ENCODE measurements at places on chromosomes 12 and 14.

DNA sequence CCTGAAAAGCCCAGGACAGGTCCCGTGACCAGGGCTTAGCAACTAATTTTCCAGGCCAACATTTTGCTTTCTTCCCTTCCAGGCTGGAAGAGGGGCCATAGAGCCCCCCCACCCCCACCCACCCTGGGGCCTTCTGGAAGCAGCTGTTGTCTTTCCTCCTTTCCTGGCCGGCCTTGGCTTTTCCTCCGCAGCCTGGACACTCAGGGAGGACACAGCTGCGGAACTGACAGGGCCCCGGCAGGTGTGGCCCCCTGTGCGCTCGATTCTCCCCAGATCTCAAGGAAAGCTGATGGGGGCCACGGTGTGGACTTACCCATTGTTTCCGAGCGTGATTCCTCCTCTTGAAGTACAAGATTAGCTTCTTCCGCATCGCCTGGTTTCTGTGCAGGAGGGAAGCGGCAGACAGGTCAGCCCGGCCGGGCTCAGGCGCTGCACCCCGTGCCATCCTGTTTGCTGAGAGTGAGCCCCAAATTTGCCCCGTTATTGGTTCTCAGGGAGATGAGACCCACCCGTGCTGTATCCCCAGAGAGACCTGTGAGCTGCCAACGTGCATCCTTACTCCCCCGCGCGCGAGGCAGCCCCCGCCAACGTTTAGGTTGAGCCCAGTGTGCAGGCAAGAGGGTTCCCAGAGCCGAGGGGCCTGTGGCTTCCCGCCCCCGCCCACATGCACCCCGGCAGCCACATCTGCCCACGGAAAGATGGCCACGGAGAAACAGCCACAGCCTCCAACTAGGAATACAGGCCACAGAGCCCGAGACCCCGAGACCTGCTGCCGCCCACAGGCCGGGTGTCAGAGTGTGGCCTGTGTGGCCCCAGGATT, 129.6 kb downstream of the NCOR2 start:
- no peak for DNase-seq

- no peak for DNase-seq
These were observed 253.8 kb upstream of the E2F7 start for GRCh38 chr12:77319166-77319565.

GRCh38 chr14:77022236-77022852, 6.2 kb downstream of the IRF2BPL start:
- peak; percentile 81 for DNase-seq

- DNase-seq = peak; percentile 63
These were observed 2.5 kb downstream of the FUT8 start for GRCh38 chr14:65414961-65415589.

- no peak for DNase-seq
These were observed 139.4 kb upstream of the SLCO1C1 start for GRCh38 chr12:20555771-20556170.

- DNase-seq = no peak
These were observed 142.2 kb upstream of the RFLNA start for GRCh38 chr12:124152731-124153130.

GRCh38 chr12:10873378-10873777, 10.7 kb downstream of the PRH1 start:
- no peak for DNase-seq

DNA sequence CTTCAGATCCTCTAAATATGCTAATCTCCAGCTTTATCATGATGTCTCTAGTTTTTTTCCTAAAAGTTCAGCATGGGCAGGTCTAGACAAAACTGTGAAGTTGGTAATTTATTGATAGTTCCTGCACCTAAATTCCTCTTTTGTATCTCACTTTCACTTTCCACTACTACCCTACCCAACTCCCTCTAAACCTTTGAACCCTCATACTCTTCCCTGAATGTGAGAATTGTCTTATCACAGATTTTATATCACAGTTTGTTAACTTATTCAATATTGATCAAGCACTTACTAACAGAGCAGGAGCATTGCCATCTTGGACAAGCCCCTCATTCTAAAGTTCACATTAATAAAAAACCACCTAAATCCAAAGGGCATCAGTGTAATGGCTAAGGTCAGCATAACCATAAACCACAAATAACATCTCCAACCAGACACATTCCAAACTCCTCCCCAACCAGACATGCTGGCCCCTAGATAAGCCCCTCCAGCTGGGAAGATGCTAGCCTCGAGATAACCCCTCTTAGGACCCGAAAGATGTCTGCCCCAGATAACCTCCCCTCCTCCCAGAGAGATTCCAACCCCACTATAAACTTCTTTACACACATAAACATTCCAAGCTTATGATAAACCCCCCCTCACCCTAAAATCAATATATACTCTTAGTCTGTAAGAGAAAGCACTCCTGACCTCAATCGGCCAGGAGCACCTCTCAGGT, 78.7 kb downstream of the FSCB start:
- no peak for DNase-seq

DNA sequence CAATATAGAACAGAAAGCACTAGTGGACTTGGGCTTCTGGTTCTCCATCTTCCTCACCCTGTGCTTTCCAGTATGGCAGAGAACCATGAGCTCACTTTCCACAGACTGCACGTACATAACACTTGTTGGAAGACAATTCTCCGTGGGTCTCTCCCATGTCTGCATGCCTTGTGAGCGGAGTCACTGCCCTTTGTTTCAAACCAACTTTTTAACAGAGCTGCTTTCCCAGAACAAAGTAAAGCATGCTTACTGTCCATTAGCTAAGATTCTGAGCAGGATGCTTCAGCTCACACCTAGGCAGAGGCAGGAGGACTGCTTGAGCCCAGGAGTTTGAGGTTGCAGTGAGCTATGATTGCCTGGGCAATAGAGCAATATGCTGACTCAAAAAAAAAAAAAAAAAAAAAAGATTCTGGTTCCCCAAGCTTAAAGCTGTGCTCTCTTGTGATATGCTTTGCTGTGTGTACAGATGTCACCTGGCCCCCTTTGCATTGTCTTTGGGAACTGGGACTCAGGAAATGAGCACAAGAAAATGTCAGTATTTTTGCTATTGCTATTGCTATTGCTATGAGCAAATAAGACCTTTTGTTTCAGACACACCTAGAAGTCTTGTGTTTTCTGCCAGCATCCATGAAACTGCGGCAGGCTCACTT, 54.6 kb upstream of the PTGR2 start:
- no peak for DNase-seq

- no peak for DNase-seq
These were observed 84.4 kb downstream of the SLC24A4 start for GRCh38 chr14:92407410-92407809.

- no peak for DNase-seq
These were observed 72.3 kb downstream of the OTX2 start for GRCh38 chr14:56738020-56738419.

DNA sequence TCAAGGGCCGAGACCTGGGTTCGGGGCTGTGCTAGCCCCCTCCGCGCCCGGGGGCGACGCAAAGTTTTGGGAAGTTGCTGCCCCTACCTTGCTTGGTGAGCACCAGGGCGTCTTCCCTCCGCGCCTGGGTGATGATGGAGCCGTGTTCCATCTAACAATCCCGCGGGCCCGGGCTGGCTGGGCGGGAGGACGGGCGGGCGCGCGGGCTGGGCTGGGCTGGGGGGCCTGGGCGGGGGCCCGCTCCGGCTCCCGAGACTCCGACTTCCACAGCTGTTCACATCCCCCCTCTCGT, 298 bp downstream of the CTDSP2 start:
- DNase-seq = peak; percentile 85

DNA sequence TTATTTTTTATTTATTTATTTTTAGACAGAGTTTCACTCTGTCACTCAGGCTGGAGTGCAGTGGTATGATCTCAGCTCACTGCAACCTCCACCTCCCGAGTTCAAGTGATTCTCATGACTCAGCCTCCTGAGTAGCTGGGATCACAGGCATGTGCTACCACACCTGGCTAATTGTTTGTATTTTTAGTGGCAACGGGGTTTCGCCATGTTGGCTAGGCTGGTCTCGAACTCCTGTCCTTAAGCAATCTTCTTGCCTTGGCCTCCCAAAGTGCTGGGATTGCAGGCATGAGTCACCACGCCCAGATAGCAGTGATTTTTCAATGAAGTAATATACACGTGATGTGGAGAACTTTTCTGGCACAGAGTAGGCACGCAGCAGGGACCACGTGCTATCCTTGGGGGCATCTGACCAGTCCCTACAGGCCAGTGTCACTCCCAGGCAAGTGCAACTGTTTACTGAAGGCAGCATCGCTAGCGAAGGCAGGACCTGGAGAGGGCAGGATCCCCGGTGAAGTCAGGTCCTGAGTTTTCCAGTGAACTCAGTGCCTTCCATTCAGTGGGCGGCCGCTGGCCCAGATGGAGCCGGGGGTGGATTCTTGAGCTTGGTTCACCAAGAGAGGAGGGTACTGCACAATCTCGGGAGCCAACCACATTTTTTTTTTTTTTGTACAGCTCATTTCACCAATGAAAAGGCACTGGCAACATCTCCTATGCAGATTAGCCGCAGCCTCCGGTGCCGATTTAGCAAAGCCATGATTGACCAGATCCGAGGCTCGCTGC, 11.1 kb upstream of the CLMN start:
- DNase-seq = no peak

DNA sequence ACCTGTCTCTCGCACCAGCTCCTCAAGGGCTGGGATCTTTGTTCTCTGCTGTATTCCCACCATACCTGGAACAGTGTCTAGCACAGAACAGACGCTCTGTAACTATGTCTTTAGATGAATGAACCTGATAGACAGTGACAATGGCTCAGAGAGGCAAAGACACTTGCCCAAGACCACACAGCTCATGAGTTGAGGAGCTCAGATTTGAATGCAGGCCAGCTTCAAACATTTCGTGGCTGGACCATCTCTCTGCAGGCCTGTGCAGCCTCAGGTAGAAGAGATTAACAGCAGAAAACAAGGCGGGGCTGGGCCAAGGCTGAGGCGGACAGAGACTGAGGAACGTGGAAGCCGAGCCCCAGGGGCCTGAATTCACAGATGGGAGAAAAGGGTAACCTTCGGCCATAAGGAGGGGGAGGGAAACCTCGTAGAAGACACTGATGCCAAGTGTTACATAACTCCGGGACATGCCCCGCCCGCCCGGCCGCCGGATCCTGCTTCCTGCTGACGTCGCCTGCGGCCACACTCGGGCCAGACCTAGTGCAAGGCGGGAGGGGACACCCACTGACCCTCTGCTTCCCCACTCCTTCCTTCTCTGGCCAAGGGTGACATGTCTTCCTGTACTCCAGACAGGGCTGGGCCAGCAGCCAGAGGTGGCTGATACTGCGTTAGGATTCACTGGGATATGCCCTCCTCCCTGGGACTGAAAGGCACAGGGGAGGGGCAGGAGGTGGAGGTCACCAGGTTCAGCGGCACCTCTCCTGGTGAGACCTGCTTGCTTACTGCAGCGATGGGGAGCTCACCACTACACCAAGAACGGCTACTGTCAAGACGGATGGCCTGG, 86.8 kb downstream of the RFLNA start:
- DNase-seq = no peak

- DNase-seq = no peak
These were observed 220.8 kb downstream of the CHST11 start for GRCh38 chr12:104677441-104678089.

DNA sequence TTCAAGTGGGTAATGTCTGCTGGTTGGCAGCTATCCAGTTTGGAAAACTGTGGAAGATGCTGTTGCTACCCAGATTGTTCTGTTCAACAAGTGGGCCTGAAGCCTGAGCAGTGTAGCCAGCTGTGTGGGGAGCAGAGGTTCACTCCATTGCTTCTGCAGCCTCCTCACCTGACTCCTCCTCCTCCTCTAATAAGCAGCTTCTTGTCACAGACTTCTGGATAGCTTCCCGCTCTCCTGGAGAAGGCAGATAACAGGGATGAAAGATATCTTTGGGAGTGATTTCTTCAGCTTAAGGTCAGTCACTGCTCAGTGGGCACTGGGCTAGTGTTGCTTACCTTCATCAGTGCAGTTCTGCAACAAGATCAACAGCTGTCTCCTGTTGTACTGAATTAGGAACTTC, 2.0 kb downstream of the POP5 start:
- DNase-seq = peak; percentile 19

- no peak for DNase-seq
These were observed 255.9 kb downstream of the MSRB3 start for GRCh38 chr12:65534238-65534841.

DNA sequence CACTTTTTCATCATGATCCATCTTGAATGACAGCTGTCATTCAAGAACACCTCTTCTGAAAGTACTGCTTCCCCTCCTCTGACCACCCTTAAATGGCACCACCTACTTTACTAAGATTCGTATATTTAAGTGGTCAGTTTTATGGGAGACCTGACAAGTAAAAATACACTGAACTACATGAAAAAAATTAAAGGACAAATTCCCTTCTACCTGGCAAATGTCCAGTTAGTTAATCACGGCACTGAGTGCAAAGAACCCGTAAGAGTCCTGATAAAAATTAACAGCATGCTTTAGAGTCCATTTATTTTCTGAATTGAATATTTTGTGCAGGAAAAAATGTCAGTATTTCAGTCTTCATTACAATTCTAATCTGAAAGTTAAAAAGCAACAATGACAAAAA, 48.7 kb downstream of the SETD3 start:
- no peak for DNase-seq

DNA sequence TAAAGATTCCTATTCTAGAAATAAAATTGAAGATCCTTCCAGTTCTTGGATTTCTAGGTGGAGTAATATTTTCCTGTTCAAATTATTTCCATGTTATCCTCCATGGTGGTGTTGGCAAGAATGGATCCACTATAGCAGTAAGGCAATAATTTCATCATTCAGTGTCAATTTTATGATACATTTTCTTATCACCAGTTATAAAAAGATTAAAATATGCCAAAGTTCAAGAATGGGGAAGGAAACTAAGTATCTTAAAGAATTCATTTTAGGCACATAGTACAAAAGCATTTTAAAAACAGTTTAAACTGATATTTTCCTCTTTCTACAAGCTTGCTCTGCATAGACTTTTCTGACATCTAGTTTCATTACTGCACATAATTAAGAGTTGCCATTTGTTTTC, 19.1 kb downstream of the SYCP3 start:
- DNase-seq = no peak

GRCh38 chr12:116368196-116369194, 91.0 kb upstream of the MED13L start:
- DNase-seq = no peak

Measured in NCI-H1417 (cell line).